ENCODE measurements at places on chromosomes 1 and 21.
A peak's percentile ranks its signal among the peaks of the same experiment; 100 is the strongest.

- no peak for DNase-seq
Observed at GRCh38 chr1:178918955-178919354, 48.1 kb upstream of the ANGPTL1 start.

GRCh38 chr1:247210062-247210375 lies 38.2 kb upstream of the ZNF124 start:
- no peak for DNase-seq

DNA sequence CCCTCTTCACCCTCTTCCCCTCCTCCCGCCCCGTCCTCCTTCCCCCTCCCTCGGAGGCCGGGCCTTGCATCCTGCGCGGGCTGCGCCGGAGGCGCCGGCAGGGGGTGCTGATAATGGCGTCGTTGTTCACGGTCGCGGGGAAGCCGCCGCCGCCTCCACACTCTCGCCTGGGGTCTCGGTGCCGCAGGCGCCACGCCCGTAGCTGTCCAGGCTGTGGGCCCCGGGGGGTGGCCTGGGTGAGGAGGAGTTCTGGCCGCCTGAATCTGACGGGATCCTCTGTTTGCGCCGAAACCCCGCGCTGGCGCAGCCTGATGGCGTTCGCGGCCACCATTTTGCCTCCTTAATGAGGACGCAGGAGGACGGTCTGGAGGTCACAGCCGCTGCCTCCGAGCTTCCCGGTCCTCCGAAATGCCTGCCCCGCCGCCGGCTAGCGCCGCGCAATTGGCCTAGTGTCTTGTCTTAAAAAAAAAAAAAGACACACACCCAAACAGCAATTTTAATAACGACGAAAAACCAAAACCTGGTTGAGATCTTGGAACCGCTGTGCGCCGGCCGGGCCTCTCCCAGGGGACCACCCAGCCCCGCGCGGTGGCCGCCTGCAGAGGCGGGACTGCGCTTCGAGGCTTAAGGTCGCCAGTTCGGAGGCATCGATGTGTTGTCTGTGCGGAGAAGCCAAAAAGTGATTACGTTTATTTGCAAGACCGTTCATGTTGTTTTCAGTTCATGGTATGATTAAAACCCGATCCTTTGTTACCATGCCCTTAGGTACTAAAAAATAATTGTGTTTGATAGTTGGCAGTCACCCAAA lies 106.6 kb upstream of the HNRNPU start:
- DNase-seq: peak; percentile 97

DNA sequence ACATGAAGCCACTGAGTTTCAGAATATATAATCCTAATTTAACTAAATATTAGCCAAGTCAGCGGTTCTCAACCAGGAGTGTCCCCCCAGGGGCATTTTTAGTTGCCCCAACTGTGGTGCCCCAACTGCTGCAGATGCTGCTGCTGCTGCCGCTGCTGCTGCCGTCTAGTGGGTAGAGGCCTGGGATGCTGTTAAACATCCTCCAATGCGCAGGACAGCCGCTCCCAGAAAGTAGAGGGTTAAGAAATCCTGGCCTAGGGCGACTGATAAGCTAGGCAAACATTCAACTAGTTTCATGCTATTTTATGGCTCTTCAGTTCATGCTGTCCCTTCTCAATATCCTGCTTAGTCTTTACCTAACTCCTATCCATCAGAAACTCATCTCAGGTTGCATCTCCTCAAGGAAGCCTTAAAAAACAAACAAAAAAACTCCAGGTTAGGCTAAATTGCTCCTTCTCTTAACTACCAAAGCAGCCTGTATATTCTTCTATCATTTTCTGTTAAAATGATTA lies 9.9 kb upstream of the DCAF6 start:
- peak; percentile 17 for DNase-seq

DNA sequence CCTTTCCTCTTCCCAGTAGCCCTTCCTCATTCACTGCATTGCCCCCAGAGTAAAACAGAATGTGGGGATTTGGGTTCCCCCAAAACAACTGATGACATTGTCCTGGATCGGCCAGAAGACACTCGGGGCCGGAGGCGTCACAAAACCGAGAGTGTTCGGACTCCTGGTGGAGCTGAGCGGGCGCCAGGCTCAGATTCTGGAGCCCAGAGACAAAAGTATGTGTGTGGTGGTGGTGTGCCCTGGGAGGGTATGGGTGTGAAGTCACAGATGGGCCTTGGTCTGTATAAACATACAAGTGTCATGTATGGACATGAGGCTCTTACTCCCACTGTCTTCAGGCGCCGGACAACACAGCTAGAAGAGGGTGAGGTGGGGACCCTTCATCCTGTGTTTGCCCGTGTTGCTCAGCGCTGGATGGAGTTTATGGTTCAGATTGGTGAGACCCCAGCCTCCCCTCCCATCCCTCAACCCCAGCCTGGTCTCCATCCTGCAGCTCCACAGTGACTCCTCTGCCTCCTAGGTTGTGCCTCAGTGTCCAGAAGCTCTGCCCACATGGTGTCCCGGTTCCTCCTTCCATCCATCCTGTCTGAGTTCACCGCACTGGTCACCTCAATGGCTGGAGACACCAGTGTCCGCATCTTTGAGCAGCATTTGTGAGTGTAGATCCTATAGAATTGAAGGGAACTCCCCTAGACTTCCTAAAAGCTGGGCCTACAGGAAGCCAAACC lies 12.4 kb downstream of the HYI start:
- DNase-seq: no peak

DNA sequence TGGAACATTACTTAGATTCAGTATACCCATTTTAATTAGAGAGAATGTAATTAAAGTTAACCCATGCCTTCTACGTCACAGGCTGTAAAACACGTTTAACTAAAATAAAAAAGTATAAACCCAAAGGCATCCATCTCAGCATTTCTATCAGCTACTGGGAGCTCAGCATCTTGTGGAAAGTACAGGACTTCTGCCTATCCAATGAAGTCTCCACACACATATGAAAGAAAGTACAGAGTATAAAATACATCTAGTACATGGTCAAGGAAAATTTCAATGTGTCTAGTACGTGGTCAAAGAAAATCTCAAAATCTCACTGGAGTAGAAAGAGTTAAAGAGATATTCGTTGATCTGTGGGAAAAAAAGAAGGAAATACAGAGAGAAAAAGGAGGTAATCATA lies 141.4 kb upstream of the ZNHIT6 start:
- DNase-seq: no peak

- DNase-seq: no peak
Observed at GRCh38 chr1:239616673-239617072, 230.3 kb downstream of the CHRM3 start.

GRCh38 chr21:44891631-44892031 lies 18.1 kb upstream of the PTTG1IP start:
- DNase-seq: no peak

DNA sequence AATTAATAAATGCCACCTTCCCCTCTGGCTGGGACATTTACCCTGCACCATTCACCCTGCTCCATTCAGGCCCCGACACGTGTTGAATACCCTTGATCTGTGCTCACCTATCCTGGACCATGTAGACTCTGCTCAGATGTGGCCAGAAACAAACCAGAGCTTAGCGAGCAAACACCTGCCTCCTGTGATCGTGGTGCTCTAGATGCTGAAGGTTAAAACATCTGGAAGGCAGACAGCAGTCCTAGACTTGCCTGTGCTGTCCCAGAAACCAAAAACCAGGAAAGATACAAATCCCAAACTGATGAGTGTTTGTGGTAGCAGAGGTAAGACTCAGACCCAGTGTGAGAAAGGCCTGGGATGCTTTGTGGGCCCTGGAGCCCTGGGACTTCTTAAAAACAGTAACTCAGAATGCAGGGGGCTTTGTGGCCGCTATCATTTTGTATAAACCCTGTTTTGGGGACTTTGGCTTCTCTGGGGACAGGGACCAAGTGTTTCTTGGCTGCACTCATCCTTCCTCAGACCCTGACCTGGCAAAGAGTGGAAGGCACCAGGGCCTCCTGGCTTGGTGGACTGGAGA lies 99.6 kb downstream of the DMRTB1 start:
- no peak for DNase-seq

GRCh38 chr21:36510911-36511310 lies 31.0 kb upstream of the CLDN14 start:
- no peak for DNase-seq

DNA sequence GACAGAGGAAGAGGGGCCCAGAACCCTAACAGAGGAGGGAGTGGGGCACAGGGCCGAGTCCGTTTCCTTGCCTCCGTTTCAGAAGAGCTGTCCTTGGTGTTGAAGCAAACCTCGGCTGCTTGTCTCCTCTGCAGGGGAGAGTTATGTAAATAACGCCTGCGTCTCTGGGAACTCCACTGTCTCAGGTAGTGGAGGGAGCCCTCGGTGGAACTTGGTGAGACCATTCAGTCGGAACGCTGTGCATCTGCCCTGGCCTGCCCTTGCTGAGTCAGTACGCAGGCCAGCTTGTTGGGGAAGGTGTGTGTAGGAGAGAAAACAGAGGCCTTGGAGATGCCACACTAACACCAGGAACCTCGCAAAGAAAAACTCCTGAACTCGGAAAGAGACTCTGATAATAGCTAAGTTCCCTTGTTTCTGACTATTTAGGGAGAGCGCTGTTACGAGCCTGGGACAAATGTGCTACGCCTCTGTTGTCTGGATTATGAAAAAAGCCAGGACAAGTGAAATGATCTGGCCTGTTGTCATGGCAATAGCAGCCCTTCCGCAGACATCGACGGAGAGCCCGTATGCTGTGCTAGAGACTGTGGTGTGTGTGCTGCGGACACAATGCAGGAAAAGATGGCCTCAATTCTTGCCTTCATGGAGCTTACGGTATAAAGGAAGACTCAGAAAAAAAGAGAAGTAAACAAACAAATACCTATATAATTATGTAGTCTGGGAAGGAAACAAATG lies 94.6 kb upstream of the AKT3 start:
- DNase-seq: no peak

GRCh38 chr1:53730224-53730865 lies 8.6 kb downstream of the GLIS1 start:
- no peak for DNase-seq

All from upper lobe of left lung (tissue), 6 donors.